ENCODE measurements at places on chromosomes 13 and 19. TPM values are rescaled to one million over a fixed set of nuclear protein-coding genes. Genes with fewer than 3 reads are reported as not detected.

DNA sequence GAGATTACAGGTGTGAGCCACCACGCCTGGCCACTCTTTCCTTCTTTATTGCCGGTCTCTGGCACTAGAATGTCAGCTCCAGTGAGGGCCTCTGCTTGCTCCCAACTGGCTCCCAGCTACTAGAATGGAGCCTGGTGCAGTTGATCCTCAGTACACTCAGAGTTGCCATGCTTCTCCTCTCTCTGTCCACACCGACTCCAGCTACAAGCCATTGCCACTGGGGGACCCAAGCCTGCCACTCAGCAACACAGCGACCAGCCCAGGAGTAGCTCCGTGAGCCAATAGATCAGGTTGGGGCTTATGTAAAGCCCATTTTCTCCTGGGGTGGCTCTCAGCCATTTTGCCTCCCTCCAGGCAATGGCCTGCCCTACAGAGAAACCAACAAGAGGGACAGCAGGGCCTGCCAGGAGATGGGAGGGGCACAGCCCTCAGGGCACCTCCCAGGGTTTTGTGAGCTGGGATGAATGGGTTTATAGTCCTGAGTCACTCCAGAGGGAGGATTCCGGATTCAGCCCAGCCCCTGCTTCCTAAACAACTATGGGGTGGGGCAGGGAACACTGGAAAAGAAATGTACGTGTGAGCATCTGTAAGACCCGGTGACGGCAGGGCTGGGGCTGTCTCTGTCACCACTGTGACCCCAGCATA, 36.5 kb downstream of the OPA3 start:
- no peak for DNase-seq

The DACH1 gene
- 3.5 TPM for total RNA-seq

DNA sequence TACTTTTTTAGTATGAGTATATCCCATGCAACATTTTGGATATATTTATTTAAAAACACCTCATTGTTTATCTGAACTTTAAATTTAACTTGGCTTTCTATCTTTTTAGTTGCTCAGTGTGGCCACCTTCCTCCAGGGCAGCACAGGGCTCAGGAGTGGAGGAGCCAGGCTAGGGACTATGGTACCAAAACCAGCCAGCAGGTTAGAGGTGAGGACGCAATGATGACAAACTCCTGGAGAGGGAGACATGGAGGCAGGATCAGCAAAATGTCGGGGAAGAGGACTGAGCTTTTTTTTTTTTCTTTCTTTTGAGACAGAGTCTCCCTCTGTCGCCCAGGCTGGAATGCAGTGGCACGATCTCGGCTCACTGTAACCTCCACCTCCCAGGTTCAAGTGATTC, 29.6 kb upstream of the CALM3 start:
- no peak for DNase-seq

DNA sequence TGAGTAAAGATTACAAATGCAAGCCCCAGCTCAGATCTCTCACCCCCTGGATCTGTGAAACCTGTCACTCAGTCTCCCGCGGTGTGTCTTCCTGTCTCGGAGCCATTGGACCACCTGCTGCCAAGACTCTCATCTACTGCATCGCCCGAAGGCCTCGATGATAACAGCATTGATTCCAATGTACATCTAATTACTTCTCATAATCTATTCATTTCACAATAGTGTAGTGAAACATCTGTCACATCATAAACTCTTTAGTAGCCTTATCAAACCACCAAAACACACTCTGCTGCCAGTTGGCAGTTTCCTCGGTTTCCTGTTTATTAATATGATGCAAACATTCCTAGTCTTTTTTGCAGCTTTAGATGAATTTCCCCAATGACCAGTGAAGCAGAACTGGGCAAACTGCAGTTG, 220.3 kb downstream of the POU4F1 start:
- peak; percentile 46 for DNase-seq

- no peak for DNase-seq
Observed at GRCh38 chr13:108830916-108831315, 201.5 kb downstream of the MYO16 start.

- DNase-seq = no peak
Observed at GRCh38 chr13:104387510-104387909, 1321.3 kb upstream of the SLC10A2 start.

- no peak for DNase-seq
Observed at GRCh38 chr13:33697926-33698325, 120.0 kb upstream of the RFC3 start.

DNA sequence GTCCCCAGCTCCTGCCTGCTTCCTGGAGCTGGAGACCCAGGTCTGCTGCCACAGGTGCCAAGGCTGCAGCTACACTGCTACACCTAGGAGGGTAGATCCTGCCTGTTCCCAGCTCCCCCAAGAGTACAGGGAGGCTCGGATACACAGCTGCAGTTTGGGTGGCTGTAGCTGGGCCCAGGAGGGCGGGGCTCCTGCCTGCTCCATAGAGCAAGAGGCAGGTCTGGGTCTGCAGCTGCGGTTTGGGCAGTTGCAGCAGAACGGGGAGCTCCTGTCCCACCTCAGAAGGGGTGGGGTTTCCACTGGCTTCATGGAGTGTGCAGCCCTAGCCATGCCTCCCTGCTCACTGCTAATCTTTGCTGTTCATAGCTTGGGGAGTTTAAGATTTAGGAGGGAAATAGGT, 199.0 kb downstream of the NUFIP1 start:
- no peak for DNase-seq

GRCh38 chr13:111882351-111882750, 184.6 kb upstream of the SOX1 start:
- no peak for DNase-seq

The SPACA6 gene
- 13.9 TPM for total RNA-seq

DNA sequence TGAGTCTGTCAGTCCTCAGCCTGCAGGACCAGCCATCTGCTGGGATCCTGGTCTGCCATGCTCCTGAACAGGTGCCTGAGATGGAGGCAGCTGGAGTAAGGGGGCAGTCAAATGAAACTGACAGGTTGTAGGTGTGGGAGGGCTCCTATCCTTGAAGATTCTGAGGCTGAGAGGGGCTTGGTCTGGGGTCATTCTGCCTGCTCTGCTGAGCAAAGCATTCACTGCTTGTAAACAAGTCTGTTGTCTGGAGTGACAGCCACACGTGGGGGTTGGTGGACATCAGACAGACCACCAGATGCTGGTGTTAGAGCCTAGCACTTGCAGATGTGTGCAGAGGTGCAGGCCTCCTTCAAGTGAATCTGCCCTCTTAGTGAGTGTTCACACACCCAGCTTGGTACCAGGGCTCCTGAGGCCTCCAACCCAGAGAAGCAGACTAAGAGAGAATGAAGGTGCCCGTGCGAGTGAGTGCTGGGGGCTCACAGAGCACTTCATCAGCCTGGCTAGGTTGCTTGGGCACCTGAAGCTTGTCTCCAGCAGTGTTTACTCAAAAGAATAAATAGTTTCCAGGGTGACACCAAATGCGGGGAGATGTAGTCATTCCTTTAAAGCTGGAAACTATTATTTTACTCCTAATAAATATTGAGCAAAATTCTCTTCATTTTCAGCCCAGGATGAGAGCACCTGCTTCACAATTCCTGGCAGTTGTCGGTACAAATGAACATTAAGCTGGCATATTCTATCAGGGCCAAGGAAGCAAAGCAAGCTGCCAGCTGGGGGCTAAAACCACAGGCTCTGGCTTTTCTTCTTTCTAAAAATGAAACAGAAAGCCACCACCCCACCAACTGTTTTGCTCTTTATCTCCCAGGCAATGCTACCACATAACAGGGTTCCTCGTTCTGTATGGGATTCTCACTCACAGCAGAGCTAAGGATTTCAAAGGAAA, 82.3 kb downstream of the RNASEH2B start:
- DNase-seq = no peak

- peak; percentile 41 for DNase-seq
Observed at GRCh38 chr19:14248578-14249011, 42.6 kb upstream of the ADGRL1 start.

GRCh38 chr19:35859414-35859813, 2.7 kb downstream of the KIRREL2 start:
- DNase-seq = no peak

The FOXO1 gene
- 14.7 TPM for total RNA-seq

All from left ventricle myocardium superior (tissue), 1 donor.